ENCODE measurements at places on chromosomes 1 and 21.

- no peak for DNase-seq
Observed at GRCh38 chr1:34549199-34549598, 205.6 kb upstream of the GJB5 start.

DNA sequence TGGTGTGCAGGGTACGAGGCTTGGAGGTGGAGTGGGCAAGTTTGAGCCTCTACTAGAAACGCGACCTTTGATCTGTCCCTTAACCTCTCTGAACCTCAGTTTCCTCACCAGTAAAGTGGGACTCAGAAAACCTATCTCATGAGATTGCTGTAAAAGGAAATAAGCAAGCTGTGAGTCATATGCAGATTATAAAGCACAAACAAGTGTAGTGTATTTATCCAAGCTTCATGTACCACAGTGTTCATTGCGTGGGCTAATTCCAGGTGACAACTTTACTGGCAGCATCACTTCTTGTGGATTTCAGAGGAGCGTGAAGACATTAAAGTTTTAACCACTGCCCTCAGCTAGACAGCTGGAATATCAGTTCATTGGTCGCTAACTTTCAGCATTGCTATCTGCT is 44.4 kb downstream of the ZNF697 start:
- no peak for DNase-seq

- no peak for DNase-seq
Observed at GRCh38 chr1:34025675-34026074, 139.4 kb downstream of the CSMD2 start.

DNA sequence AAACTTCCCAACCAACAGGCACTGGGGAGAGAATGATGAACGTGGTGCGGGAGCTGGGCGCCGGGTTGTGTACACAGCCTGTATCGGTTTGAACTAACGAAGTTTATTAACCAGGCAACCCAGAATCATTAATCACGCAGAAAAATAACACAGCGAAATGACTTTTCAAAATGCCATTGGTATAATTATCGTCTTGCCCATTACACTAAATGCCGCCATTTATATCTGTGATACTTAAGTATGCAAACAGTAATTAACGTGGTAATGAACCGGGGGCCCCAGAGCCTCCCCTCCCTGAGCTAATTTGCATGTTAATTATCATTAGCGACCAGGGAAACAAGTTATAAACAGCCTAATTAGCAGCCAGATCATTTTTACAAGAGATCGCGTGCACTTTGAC is 5.1 kb upstream of the TTC34 start:
- DNase-seq, result no peak

GRCh38 chr1:24141311-24141997 is 1.5 kb downstream of the IL22RA1 start:
- DNase-seq, result no peak

DNA sequence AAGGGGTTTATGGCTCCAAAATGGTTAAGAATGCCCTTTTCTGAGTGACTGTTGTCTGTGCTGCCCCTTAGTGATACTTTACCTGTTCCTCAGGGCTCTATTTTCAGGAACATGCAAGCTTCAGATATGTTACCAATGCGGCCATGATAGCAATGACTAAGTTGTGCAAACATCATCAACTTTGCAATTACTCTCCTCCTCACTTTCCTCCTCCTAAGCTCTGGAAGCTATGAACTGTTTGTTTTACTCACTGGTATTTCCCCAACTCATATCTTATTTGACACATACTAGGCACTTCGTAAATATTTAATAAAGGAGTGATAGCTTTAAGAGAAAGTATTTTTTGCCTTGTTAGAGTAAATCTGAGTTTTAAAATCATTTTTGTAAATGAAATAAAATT is 53.8 kb downstream of the RWDD3 start:
- DNase-seq, result no peak

GRCh38 chr1:238681021-238681420 is 705.3 kb upstream of the CHRM3 start:
- DNase-seq, result no peak

GRCh38 chr1:79090985-79091384 is 84.5 kb upstream of the ADGRL4 start:
- DNase-seq, result no peak

DNA sequence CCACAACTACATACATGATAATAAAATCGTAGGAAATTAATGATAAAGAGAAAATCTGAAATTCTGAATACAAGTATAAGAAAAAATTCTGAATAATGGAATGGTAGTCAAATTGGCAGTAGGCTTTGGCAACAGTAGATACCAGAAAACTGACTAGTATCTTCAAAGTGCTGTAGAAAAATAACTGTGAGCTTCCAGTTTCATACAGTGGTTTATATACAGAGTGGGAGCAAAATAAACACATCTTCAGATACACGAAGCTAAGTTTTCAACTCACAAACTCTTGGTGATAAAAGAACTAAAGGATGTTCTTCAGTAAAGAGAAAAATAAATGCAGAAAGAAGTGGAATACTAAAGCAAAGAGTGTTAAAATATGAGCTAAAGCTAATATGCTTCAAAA is 173.4 kb downstream of the PPP1R12B start:
- DNase-seq, result no peak

GRCh38 chr21:28066076-28066475 is 926.6 kb downstream of the LTN1 start:
- no peak for DNase-seq

DNA sequence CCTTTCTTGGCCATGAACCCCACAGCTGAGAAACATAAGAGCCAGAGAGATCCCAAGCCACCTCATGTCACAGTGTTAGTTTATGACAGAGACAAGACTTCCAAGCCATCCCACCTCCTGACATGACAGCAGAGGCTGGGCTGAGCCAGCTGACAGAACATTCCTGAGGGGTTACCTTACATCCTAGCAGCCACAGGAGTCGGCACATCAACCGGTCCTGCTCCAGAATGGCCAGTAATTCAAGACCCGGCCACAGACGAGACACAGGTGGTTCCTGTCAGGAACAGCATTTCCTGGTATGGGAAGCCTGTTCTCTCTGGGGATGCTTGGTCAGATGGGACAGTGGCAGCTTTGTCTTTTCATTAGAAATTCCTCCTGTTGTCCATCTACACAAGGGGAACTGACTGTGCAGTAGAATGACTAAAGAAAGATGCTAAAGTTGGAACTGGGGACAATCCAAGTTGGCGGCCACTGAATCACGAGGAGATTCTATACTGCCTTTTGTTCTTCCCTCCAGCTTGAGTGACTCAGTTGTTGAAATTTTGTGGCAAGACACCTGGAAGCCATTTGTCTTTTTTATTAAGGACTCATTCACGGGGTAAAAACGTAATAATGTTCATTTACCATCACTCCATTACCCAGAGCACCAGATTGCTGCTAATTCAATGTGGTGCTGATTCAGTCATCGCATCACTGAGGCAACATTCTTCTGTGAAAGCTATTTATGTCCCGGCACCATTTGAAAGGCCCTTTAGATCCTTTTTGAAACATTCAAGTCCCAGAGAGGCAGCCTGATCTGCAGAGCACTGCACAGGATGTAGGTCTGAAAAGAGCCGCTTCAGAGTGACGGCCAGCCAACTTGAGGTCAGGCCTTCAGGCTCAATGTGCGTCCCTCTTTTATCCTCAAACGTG is 37.2 kb upstream of the NPL start:
- no peak for DNase-seq

- DNase-seq, result no peak
Observed at GRCh38 chr21:25387665-25388064, 219.6 kb downstream of the MRPL39 start.

DNA sequence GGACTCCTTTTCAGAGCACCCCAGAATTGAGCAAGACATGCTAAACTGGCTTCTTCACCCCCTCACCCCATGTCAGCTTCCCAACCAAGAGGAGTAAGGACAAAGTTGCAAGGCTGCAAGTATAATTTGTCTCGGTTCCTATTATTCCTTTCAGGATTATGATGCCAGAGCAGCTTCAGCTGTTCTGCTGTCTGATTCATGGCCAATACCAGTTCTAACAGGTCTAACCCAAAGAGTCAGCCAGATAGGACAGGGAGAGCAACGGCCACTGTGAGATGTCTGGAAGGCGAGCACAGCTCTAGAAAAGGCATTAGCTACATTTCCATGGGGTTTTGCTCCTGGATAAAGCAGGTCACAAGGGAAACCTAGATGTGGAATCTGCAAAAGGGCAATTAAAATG is 53.3 kb upstream of the HOOK1 start:
- DNase-seq, result no peak

- DNase-seq, result no peak
Observed at GRCh38 chr1:21539933-21540332, 30.7 kb downstream of the ALPL start.

- no peak for DNase-seq
Observed at GRCh38 chr1:162550925-162551324, 10.6 kb upstream of the UAP1 start.

DNA sequence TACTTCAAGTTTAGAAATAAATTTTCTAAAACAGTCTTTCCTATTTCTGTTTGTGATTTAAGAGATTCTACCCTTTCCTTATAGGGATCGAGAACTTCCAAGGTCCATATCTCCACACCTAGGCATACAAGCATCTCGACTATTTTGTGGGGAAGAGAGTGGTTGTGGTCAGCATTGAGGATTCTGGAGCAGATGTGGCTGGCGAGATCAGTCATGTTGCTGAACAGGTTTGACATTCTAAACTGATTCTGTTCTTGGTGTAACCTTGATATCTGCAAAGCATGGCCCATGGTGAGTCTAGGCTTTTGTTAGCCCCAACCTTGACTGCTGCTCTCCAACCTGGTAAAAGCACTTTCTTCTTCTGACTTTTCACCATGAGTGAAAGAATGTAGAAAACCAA is 167.6 kb upstream of the POGK start:
- DNase-seq, result no peak

GRCh38 chr21:44878053-44878982 is 4.8 kb upstream of the PTTG1IP start:
- no peak for DNase-seq

DNA sequence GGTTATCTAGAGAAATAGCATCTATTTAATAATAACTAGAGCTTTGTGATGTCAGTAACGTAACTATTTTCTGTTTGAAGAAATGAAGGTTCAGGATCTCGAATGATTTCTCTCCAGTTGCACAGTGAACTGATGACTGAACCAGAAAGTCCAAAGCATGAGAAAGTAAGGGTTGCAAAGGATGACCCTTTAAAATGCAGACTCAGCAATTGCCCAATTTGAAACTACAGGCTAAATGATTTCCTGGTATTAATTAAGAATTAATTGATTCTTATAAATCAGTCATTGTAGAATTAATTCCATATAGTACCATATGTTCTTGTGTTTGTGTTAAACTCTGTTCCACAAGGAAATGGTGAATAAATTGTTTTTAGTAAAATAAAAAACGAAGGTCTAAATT is 318.6 kb downstream of the NFIA start:
- no peak for DNase-seq

DNA sequence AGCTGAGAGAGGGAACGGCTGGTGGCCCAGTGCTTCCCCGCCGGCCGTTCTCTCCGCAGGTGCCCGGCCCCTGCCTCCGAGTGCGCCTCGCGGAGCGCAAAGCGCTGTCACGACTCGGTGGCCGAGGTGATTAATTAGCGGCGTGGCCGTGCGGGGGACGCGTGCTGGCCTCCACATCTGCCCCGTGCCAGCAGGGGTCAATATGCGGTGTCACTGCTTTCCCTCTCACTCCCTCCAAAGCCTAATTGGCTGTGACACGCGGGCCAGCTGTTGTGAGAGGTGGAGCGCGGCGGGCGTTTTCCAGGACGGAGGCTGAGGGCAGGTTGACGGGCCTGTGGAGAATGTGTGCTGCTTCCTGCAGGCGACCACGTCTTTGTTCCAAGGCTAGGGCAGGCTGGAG is 239.0 kb downstream of the LMX1A start:
- DNase-seq, result no peak

GRCh38 chr1:33468967-33469366 is 3.5 kb upstream of the ZSCAN20 start:
- no peak for DNase-seq

- DNase-seq, result no peak
Observed at GRCh38 chr1:107272321-107272720, 131.5 kb downstream of the NTNG1 start.

- DNase-seq, result no peak
Observed at GRCh38 chr1:33147275-33147996, 34.4 kb downstream of the TRIM62 start.

GRCh38 chr1:206716870-206717673 is 32.4 kb downstream of the MAPKAPK2 start:
- DNase-seq, result no peak

DNA sequence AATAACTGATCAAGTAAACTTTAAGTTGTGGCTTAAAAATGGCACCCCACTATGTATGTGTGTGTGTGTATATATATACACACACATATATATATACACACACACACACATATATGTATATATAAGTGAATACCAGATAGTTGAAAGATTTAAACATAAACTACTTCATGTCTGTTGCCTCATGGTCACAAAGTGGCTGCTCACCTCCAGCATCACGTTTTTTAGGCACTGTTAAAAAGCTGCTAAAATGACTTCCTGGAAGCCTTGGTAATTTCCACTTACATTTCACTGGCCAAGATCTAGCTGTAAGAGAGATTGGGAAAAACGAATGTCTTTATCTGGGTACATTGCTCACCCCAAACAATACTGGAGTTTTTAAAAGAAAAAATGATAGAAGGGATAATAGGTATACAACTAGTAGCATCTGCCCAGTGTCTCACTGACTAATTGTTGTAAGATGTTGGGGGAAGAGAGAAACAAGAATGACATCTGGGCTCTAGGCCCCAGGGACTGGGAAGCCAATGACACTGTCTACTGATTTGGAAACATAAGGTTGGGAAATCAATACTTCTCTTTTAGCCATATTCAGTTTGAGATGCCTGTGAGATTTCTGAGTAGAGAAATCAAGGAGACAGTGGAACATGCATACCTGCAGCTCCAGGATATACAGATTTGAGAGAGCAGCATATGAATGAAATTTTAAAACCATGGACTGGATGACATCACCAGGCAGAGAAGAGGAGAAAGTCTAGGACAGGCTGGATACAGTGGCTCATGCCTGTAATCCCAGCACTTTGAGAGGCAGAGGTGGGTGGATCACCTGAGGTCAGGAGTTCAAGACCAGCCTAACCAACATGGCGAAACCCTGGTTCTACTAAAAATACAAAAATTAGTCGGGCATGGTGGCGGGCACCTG is 42.8 kb downstream of the CLDN14 start:
- no peak for DNase-seq

GRCh38 chr1:35691571-35692220 is 27.0 kb downstream of the C1orf216 start:
- DNase-seq, result no peak

DNA sequence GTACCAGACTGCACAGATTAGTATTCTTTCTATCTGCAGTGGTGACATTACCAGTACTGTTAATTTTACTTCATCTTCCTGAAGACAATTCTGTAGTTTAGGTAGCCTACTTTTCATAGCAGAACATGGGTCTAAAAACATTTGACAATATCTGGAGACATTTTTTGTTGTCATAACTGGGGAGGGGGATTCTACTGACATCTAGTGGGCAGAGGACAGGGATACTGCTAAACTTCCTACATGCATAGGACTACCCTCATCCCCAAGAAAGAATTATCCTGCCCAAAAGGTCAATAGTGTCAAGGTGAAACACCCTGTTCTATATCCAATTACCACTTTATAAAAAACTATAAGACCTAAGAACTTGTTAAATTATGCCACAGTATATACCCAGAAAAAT is 3.4 kb upstream of the ARHGAP29 start:
- no peak for DNase-seq
